Muscle of back (tissue), 13 donors: ENCODE measurements at places on chromosomes 4 and X. TPM values are rescaled to one million over a fixed set of nuclear protein-coding genes. Genes with fewer than 3 reads are reported as not detected.

DNA sequence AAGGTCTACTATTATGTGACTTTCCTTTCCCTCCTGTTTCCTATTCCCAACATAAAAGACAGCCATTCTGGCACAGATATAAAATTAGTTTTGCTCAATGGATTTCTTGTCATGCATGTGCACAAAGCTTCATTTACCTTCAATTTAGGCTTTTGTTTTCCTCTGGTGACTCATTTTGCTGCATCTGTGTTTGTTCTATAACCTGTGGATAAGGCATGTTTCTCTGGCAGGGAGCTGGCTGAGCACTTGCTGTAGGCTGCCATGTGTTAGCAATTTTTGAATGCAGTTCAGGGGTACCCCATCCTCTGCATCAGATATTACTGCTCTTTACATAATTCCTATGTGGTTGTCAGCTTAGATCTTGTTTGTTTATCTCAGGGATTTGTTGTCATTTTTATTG lies 202.8 kb upstream of the GRID2 start:
- no peak for DNase-seq

DNA sequence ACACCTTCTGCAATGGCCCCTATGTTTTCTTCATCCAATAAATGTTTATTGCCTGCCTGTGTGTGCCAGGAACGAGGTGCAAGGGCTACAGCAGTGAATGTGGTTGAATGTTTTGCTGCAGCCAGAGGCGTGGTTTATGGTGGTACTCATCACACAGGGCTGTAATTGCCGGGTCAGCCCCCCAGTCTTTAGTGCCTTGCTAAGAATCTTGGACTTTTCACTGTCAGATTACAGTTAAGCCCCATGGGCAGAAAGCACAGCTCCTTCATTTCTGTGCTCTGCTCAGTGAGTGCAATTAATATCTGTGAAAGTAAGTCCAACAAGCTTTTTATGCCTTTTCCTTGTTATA lies 67.8 kb downstream of the TAPT1 start:
- no peak for DNase-seq

DNA sequence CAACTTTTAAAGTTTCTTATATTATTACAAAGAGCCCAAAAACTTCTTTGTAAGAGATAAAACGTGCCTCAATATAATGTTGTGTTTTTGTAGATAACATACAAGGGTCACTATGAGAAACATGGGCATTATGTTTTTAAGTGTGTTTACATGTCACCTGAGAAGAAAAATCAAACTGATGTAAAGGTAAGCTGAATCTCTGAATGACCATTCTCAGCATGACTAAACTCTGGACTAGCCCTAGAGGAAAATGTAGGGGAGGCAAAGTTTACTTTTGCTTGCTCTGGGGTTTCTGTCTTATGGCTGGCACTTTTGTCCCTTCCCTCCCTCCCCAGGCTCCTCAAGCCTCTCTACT lies 6.8 kb downstream of the MEPE start:
- no peak for DNase-seq

- DNase-seq = no peak
Observed at GRCh38 chr4:87950936-87951511, 24.5 kb upstream of the SPP1 start.

Gene ANOS1
- polyA plus RNA-seq = 31.3 TPM

DNA sequence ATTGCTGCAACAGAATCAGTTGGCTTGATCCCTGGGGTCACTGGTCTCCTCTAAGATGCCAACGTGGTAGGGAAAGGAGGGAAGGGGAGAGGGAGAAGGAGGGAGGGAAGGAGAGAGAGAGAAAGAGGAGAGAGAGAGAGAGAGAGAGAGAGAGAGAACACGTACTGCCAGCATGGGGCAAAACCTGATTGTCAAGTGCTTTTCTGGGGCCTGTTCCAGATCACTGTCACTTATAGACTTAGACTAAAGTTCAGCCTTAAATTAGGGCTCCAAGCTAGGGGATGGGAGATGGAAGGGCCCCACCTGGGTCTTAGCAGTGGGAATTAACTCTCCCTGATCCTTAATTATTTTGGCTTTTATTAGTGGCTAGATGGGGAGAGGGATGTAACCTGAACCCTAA lies 12.9 kb downstream of the SHROOM4 start:
- DNase-seq = no peak

DNA sequence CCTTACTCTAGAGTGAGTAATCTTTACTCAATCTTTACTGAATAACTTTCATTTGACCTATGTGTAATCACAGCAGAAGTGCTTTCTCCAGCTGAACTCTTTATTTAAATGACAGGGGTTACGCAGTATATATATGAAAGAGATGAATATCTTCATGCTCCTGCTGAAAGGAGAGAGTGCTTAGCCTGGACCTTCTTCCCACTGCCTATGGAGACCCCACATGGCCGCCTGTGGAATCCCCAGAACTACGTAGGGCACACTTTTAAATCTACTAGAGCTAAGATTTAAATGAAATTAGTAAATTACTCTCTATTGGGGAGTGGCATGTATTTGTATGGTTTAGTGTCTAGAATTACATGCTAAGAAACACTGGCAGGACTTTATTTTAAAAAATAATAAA lies 391.2 kb downstream of the ANKRD50 start:
- peak; percentile 40 for DNase-seq

Gene CD99
- 219 TPM for polyA plus RNA-seq

Gene ARHGAP36
- polyA plus RNA-seq = 359 TPM

- peak; percentile 26 for DNase-seq
Observed at GRCh38 chr4:174523025-174523693, 871 bp upstream of the HPGD start.

DNA sequence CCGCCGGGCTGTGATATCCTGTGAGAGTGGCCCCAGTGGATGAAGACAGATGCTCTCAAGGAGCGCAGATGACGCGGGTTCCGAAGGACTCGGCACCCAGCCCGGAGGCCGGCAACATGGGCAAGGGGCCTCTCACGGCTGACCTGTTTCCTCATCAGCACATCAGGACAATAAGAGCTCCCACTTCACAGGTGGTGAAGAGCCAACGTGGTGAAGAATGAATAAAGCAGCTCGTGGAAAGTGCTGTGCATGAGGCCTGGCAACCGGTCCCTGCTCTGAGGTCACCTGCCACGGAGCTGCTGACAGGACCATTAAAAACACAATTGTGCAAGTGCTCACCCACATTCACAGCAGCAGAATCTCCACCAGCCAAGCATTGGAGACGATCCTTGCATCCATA lies 22.9 kb downstream of the ABLIM2 start:
- DNase-seq = no peak

Gene GPR101
- not detected for polyA plus RNA-seq

Gene XAGE2
- not detected for polyA plus RNA-seq

Gene SMIM31
- polyA plus RNA-seq = not detected

DNA sequence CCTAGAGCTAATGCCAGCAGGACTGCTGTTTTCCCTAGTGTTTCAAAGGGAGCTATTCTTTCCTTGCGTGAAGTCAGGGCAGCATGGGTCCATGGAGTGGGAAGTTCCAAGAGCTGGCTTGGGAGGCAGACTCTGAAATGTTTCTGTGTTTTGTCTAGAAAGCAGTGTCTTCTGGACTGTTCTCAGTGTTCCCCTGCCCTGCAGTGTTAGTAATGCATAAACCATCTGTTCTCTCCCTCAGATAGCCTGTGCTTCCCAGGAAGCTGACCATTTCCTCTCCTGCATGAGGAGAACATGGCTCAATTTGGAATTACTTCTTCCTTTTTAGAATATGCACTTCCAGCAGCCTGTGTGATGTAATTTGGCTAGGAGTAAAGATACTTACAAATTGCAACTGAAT lies 116.7 kb upstream of the CXCL13 start:
- no peak for DNase-seq

DNA sequence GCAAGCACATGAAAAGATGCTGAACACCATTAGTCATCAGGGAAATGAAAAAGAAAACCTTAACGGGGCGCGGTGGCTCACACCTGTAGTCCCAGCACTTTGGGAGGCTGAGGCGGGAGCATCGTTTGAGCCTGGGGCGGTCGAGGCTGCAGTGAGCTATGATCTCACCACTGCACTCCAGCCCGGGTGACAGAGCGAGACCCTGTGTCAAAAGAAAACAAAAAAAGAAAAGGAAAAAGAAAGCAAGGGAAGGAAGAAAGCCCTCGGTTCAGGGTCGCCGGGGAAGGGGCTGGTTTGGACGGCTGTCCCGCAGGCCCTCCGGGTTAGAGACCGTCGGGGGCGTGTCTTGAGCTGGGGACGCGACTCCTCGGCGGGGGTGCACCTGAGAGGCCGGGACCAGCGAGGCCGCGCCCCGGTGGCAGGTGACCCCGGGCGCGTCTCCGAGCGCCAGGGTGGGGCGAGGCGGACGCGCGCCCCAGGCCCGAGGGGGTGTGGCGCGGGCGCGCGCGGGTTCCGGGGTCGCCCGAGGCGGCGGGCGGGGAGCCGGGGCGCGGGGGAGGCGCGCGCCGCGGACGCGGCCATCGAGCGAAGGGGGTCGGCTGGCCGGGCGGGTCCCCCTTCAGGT lies 478 bp upstream of the PLXNA3 start:
- DNase-seq = peak; percentile 40

Gene MAGEA9B
- not detected for polyA plus RNA-seq

GRCh38 chr4:103591841-103592240 lies 127.9 kb downstream of the TACR3 start:
- DNase-seq = no peak

DNA sequence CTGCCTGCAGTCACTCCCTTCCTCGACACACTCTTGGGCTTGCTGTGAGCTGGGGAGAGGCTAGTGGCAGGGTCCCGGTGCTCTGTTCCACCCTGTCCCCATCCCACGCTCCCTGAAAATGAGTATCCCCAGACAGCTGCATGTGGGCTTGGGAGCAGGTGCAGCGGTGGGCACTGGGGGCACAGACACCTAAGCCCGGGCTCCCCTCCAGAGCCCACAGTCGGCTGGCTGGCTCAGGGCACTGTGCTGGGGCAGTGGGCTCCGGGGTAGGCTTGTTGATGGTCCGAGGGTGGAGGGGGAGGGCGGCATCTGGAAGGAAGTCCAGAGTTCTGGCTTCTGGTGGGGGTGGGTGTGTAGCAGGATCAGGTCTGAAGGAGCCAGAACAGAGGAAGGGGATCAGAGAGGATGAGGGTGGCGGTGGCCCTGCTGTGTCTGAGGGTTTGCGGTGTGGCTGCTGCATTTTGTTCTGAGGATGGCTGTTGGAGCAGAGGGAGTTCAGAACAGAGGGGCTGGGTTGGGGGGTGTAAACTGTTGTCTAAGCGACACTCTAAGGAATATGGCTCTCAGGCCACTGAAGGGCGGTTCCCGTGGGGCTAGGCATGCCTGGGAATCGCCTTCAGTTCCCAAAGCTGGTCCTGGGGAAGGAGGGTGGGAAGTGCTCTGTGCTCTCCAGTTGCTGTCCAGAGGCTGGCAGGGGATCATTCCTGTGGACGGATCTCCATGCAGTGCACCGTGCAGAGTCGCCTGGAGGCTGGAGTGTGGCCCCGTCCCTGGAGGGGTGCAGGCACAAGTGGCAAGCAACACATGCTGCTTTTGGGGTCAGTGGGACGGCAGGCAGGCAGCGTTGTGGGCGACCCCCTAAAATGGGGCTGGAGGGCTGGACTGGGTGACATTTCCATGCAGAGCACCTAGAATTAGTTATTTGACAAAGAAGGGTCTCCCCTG lies 114.0 kb downstream of the SORCS2 start:
- no peak for DNase-seq

DNA sequence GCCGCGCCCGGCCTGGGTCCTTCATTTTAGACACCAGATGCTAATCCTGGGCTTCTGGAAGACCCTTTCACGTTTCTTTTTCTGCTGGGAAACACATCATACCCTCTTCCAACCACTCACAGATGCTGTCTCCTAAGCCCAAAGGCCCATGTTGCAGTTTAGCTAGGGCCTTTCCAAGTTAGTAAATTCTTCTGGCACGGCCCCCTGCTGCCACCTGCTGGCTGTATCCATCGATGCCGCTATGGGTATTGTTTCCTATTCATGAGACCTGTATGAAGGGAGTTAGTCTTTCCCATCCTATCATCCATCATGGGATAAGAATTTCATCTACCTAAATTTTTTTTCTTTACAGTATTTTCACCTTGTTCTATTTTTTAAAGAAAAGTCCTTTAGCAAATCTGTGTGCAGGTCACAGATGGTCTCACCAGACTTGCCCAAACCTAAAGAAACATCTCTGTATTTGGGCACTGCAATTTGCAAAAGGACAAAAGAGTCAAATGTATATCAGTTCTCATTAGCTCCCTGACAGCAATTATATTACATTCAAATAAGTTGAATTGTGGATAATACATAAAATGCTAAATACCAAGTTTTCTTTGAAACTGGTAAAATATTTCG lies 37.8 kb upstream of the SLC9A7 start:
- DNase-seq = peak; percentile 36
